Nucleus accumbens (tissue), 56 donors: ENCODE measurements at places on chromosomes 5 and 9.

- no peak for DNase-seq
Measured at GRCh38 chr9:13845460-13845859, 468.5 kb downstream of the NFIB start.

GRCh38 chr5:140391732-140392131 lies 9.9 kb upstream of the ANKHD1 start:
- no peak for DNase-seq

DNA sequence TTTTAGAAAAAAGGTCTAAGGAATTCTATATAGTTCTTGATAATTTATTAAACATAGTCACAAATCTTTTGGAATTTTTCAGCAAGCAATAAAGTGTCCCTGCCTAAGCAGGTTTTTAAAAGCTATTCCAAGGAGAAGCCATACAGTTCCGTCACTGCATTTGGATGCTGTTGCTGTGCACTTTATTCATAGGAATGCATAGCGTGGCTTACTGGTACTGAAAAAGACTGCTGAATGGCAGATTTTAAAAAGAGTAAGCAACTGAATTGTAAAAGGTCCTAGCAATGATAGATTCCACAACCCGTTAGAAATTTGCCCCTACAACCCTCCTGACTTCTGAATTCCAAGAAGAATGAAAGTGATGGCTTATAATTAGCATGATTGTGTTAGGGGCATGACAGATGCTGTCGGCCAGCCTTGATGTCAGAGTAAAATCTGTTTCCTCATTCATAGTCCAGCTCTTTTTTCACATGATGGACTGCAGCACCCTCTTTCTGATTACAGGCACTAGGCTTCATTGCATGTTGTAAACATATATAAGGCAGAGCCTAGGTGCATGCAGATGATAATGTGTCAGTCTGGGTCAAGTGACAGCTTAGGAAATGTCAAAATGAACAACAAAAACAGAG lies 227.0 kb downstream of the PDE4D start:
- no peak for DNase-seq

- no peak for DNase-seq
Measured at GRCh38 chr5:3194684-3195083, 400.9 kb upstream of the IRX1 start.

DNA sequence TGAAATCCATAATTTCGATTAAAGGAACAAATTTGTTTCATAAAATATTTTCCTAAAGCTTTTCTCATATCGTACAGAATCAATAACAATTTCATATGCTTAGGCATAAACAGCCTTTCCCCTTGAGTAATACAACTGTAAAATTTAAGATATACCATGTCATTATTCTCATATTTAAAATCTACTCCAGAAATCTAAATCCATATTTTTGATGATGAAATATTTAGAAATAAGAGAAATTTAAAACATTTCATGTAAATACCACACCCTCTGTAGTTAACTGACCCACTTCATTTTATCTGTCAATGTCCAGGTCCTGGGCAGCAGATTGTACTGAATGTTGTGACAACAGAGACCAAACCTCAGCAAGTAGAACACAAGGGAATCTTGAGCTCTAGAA lies 5.1 kb downstream of the POC5 start:
- DNase-seq = no peak

DNA sequence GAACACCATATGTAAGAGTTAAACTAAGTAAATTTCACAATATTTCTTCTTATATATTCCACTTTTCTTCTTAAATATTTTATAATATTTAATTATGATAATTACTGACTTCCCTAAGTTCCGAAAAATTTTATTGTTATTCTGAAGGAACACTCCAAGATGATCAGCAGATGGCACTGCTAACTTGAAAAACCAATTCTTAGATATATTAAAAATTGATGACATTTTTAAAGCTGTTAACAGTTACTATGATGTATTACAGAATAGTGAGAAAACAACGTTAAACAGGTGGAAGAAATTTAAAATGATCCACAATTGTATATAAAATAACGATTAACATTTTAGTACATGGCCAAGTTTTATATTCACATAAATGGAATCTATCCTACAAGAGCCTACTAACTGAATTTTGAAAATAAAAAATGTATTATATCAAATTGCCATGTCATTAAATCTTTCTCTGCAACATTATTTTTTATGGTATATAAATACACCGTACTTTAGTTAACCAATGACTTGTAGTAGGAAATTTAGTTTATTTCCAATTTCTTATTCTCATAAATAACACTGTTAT lies 30.1 kb upstream of the MUSK start:
- DNase-seq = no peak

DNA sequence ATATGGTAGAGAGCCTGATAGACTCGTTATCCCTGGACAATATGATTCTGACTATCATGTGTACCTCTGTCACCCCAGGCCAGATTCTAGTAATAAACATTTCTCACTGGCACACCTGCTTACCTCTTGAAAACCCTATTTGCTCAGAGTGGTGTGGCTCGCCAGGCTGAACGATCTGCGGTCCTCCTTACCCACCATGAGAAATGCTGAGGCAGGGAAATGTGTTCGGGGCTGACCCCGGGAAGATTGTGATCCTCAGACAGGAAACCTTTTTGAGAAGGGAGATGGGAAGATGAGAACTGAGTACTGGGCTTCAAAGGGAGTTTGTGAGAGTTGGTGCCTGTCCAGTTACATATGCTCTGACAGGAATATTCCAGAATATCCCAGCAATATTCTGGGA lies 10.7 kb upstream of the PRXL2C start:
- DNase-seq = no peak

- no peak for DNase-seq
Measured at GRCh38 chr9:98456156-98456613, 200.7 kb upstream of the TBC1D2 start.

DNA sequence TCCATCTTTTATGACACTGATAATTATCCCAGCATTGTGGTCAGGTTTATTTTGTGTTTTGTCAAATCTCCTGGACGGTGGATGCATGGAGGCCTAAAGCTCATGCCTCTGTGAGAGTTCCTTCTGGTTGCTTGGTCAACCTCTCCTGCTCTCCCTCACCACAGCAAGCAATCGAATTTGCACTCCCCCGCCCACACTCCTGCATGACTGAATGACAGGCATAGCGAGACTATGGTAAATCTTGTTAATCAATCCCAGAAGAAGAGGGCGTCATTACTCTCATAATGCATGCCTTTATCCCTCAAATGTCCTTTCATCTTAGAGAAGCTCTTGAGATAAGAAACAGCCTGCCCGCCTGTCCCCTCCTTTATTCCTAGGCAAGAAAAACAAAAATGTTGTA lies 1215.0 kb upstream of the CDH9 start:
- no peak for DNase-seq

- DNase-seq = no peak
Measured at GRCh38 chr9:76559286-76559685, 100.3 kb downstream of the GCNT1 start.

DNA sequence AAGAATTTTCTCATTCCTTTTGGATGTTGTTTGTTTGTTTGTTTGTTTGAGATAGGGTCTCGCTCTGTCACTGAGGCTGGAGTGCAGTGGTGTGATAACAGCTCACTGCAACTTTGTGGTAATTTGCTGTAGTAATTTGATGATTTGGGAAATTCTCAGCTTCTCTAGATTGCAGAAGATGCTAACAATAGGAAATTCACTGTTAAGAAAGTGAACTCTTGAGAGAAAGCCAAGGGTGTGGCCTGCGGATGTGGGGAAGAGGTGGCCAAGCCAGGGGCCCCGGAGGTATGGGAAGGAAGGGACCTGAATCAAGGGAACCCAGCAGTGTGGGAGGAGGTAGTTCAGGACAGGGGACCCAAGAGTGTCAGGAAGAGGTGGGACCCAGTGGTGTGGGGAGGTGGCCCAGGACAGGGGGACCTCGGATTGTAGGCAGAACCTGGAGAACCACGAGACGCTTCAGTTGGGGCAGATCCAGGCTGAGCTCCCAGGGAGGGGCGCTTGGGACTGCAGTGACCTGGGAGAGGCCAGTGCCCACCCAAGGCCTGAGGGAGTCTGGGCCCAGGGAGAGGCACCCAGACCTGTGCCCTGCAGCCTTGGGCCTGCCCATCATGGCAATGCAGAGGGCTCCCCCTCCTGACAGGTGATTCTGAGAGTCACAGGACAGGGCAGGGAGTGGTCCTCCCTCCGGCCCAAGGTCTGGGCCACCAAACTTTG lies 5.6 kb upstream of the LCN2 start:
- no peak for DNase-seq

DNA sequence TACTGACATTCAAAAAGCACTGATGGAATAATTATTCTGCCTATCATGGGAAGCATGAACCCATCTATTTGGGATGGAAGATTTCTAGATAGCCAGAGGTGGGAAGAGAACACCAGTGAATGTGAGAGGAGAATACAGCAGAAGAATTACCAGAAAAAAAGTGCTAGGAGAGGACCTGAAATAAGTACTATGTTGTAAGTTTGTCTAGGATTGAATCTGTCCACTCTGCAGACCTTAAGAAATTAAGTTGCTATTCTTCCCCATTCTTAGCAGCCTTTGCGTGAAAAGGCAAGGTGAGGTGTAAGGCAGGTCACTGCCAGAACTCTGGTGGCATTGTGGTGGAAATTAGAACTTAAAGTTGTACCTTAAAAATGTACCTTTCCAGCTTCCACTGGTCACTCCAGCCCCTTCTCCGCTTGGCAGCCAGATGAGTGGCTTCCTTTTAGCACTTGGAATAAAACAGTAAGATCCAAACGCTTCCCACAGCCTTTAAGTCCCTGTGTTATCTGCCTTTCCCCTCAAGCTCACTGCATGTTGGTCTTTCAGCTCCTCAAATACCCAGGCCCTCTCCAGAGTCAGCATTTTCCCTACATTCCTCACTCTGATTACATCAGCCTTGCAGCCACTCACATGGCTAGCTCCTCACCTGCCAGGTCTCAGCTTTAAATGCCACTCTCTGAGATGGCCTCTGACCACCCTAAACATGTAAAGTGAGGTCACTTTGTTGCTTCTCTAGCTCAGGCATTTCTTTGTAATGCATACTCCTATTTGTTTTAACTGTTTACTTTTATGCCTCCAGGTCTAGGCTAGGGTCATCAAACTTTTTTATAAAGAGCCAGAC lies 253.0 kb downstream of the EPB41L4A start:
- DNase-seq = no peak

DNA sequence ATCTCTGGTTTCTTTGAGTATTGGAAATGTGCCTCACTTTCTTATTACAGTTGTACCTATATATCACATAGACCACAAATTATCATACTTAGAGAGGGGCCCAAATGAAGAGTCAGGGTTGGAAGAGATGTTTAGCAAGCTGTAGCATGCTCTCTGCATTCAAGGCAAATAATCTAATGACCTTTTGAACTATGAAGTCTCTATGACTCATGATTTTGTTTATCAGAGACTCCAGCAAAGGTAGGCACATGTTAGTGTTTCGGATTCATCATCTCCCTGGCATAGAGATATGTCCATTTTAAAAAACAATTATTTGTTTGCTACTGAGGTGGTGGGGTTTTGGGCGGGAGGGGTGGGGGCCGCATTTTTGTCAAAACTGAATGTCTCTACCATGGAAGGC lies 2000.1 kb downstream of the EFNA5 start:
- no peak for DNase-seq

DNA sequence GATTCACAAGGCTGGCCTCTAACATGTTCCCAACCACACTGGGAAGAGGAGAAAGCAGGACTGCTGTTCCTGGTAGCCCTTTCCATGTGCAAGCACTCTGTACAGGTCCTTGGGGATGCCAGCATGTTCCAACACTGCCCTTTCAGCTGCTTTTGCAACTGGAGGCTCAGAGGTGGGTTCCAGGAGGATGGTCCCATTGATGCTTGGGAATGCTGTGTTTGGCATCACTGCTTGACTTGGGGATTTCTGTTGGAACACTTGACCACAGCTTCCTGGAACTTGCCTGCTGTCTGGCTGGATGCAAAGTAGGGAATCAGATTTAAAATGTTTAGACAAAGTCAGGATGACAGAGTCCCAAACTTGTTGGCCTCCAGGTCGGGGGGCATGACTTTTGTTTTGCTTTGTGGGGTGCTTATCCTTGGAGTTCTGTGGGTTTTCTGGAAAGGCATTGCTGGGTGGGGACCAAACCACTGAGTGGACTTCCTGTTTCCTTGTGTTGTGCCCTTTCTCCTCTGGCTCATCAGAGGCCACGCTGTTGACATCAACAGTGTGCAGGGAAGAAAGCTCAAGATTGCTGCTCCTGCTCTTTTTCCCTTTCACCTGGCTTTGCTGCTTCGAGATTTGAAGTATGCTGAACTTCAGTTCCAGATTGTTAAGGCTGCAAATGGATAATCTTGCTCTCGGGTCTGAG lies 148.5 kb upstream of the RPS23 start:
- no peak for DNase-seq

DNA sequence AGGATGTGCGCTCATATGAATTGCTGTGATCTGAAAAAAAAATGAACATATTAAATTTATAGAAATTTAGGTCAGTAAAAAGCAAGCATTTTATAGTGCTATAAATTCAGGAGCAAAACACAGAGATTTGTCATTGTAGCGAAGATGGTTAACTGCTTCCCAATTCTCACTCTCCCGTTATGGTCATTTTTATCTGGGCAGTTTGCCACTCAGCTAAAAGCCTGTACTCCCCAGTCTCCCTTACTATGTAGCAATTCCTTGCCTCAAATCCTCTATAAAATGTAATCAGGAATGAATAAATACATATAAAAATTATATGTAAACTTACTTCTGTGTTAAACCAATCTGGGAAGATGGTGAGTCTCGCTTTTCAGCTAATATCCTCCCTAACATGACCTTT lies 471.5 kb downstream of the HINT1 start:
- no peak for DNase-seq

DNA sequence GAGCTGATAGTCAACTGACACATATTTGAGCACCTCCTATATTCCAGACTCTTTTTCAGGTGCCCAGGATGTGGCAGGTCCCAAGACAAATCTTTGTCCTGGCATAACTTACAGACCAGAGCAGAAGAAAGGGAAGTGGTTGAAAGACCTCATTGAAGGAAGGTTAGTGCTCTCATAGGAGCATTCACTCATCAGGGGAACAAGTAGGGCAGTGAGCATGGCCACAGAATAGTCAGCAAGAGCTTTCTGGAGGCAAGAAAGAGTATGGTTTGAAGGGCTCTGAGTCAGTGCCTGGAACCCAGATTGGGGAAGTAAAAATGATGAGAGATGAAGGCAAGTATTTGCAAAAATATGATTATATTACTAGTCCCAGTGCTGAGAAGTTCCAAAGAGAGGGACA lies 25.0 kb upstream of the ERMP1 start:
- DNase-seq = no peak

DNA sequence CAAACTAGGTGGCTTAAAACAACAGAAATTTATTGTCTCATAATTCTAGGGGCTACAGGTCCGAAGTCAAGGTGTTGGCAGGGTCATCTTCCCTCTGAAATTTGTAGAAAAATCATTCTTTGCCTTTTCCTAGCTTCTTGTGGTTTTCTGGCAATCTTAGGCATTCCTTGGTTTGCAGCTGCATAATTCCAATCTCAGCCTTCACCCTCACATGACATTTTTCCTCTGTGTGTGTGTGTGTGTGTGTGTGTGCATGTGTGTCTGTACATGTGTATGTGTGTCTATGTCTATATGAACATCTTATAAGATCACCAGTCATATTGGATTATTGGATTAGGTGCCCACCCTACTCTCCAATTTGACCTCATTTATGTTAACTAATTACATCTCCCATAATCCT lies 330.6 kb downstream of the CHSY3 start:
- no peak for DNase-seq
